ENCODE measurements at places on chromosomes 5 and 9.

DNA sequence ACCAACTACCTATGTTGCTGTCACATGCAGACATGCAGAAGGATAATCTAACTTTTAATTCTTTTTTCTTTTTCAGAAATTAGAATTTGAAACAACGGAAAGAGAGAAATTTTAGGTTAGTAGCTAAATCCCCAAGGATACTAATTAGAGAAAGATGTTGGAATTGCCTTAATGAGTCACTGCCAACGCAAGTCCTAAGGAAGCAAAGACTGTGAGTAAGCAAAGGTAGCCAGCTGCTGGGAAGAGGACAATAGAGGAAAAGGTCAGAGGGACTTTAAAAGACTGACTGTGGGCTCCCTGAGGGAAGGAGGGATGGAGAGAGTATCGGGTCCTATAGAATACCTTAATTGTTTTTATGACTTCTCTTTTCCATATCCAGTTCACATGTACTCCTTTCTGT, 461.9 kb upstream of the PAPPA start:
- no peak for DNase-seq

DNA sequence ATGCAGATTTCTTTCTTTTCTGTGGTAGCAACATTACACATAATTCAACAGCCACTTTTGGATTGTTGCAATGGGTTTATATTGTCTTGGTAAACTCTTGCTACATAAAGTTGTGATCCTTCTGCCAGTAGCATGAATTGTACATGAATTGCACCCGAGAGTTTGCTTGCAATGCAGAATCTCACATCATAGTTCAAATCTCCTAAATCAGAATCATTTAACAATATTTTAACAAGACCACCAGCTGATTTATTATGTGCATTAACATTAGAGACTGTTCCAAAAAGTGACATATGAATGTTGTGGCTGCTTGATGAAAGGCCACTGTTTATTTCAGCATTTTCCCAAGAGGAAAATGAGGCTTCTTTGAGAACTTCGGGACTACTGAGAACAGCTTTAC, 1491.8 kb upstream of the NUDT12 start:
- no peak for DNase-seq

DNA sequence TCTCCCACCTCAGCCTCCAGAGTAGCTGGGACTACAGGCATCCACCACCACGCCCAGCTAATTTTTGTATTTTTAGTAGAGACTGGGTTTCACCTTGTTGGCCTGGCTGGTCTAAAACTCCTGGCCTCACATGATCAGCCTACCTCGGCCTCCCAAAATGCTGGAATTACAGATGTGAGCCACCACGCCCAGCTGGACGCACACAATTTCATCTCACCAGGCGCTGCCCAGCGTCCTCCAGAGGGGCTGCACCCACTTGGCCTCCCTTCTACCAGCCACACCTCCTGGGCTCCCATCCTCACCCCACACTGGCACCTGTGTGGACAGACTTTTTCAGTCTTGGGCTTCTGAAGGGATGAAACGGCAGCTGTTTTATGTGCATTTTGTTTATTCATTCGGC, 3.8 kb upstream of the EXOC3 start:
- DNase-seq = no peak

GRCh38 chr9:111356481-111357244, 26.6 kb upstream of the OR2K2 start:
- peak; percentile 3 for DNase-seq

DNA sequence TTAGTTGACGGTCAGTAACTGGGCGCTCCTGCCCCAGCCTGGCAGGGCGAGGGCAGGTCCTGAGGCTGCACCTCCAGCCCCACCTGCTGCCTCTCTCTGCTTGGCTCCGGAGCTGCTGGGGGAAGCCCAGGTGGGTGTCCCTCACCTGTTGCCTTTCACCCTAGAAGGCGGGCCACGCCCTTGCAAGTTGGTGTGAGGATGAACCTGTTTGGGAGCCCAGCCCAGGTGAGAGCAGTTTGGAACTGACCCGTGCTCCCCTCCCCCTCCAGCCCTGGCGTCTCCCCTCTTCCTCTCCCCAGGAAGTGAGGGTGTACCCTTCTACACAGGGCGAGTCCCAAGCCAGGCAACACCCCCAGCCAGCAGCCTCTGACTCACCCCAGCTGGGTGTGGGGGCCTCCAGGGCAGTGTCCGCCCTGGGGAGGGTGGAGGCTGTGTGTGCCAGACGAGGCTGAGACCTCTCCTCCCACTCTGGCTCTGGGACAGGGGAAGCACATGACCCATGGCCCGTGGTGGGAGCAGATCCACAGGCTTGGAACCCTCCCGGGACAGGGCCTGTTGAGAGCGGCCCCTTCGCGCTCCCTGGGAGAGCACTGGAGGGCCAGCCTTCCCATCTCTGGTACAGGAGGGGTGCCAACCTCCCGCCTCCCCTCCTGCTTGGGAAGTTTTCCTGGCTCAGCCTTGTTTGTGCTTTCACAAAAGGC, 10.4 kb downstream of the LRRC8A start:
- DNase-seq = no peak

DNA sequence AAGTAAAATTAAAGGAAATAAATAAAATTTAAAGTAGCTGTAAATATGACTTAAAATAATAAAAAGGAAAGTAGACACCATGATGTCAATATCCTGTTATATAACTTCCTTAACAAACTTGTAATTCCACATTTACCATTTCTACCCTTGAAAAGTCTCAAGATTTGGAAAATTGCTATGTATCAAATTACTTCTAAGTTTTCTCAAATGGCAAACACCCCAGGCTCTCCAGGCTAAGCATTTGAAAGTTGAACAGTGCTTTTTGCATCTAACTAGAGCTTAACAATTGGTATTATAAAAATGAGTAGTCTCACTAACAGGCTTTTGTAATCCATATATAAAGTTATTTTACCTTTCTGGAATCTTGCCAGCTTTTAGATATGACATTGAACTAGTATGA, 41.5 kb upstream of the MACIR start:
- DNase-seq = no peak

GRCh38 chr5:142327111-142327842, 2.5 kb upstream of the SPRY4 start:
- DNase-seq = no peak

- no peak for DNase-seq
Observed at GRCh38 chr5:74401281-74401945, 239.1 kb downstream of the ENC1 start.

- DNase-seq = no peak
Observed at GRCh38 chr5:59485107-59485506, 408.4 kb downstream of the PDE4D start.

- DNase-seq = no peak
Observed at GRCh38 chr9:132589148-132590036, 7.0 kb downstream of the BARHL1 start.

GRCh38 chr5:172634106-172634899, 6.8 kb upstream of the NEURL1B start:
- no peak for DNase-seq

GRCh38 chr9:123049589-123050222, 16.2 kb downstream of the GPR21 start:
- DNase-seq = peak; percentile 38

DNA sequence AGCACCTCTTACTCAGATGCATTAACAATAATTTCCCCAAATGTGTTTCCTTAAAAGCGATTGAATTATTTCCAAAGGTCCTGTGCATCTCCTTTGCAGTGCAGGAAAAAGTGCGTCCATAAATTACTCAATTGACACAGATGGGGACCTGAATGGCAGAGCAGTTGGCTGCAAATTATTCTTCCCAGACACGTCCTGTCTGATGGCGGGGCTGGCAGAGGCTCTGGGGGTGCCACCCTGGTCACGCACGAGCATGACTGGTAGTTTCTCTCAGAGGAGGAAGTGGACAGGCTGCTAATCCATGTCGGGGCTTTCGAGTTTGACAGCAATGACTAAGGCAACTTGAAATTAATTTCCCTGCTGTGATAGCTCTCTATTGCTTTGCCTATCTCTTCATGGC, 264.8 kb upstream of the BRINP1 start:
- no peak for DNase-seq

DNA sequence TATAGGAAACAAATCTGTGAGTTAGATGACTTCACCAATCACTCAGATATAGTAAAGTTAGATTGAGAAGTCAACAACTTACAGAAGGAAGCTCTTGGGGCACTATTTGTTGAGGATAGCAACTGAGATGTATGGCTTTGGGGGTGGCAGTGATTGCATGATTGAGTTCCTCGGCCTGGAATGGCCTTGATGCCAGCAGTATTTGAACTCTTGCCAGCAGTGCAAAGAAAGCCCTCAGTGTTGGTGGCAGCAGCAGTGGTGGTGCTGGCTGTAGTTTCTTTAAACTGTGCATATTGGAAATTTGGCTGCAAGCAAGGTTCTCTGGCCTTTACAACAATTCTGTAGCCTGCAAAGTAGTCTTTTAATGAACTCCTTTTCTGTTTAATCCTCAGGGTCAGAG, 41.4 kb upstream of the PJA2 start:
- DNase-seq = no peak

DNA sequence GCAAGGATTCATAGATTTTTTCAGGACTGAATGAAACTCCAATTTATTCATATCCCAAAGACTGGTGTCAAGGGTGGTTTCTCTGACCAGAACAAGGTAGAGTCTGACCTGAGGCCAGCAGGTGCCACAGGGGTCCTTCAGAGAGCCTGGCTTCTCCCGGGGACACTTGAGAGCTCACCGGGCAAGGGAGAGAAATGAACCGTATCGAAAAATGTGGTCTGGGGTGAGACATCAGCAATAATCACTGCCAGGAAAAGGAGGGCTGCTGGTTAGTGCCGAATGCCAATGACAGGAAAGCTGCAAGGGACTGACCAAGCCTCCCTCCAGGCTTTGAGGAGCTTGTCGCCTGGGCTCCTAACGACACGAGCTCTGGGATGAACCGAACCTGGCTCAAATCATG, 142.7 kb downstream of the TTLL11 start:
- no peak for DNase-seq

DNA sequence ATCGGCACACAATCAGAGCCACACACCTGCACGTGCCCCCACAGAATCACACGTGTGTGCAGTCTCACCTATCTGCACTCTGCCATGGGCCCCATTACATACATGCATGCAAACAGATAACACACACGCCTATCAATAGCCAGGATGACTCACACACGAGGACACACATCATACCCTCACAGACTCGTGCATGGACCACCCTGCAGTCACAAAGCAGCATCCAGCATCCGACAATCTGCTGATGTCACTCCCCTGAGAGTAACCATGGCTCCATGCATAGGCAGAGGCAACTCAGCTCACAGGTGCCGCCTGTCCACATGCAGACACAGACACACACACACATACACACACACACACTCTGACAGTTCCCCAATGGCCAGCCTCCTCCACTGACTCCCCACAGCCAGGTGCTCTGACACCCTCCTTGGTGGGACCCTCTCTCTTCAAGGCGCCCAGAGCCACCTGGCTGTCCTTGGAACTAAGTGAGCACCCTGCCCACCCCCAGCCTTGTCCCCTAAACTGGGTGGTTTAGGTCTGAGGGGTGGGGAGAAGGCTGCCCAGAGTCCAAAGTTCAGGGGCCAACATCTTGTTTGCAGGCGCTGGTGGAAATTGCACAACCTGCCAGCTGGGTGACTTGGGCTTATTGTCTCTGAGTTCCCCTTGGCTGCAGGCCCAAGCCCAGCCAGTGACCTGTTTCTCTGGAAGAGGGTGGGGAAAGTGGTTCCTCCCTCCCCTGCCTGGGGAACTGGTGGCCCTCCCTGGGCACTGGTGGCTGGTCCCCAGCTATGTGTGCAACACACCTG, 34.6 kb upstream of the NEK6 start:
- no peak for DNase-seq

GRCh38 chr5:119913425-119913824, 284.1 kb downstream of the FAM170A start:
- DNase-seq = no peak

- no peak for DNase-seq
Observed at GRCh38 chr5:72096602-72097188, 10.6 kb upstream of the MAP1B start.

- DNase-seq = peak; percentile 36
Observed at GRCh38 chr9:3508521-3509291, 17.1 kb downstream of the RFX3 start.

DNA sequence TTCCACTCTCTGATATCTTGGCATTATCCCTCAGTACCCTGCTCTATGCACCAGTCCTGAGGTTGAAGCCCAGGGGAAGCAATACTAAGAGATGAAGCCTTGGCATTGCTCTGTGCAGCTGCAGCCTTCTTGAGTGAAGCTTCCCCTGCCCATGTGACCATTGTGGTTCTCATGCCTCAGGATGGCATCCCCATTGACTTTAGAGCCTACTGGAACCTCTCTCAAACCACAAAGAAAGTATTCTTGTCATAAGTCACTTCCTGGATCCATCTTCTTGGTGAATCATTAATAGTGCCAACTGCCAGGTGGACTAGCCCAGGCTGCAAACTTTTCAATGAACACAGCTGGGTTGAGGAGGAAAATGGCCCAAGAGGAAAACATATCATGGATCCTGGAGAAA, 283.9 kb upstream of the RFX3 start:
- no peak for DNase-seq

DNA sequence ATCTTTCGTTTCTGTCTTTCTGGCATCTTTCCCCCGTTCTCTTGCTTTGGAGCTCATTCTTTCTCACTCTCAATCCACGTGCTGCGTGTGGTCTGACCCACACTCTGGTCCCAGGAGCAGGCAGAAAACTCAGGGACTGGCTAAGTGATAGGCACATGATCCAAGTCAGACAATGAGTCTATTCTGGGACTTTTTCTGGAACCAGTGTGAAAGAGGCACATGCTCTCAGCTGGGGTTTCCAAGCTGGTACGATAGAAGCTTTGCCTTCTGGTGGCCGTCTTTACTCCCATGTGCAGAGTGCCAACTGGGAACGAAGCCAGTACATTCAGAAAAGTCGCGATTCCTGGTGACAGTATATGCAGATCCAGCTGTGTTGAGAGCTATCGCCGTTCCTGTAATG, 94.4 kb downstream of the PDZD2 start:
- DNase-seq = no peak

DNA sequence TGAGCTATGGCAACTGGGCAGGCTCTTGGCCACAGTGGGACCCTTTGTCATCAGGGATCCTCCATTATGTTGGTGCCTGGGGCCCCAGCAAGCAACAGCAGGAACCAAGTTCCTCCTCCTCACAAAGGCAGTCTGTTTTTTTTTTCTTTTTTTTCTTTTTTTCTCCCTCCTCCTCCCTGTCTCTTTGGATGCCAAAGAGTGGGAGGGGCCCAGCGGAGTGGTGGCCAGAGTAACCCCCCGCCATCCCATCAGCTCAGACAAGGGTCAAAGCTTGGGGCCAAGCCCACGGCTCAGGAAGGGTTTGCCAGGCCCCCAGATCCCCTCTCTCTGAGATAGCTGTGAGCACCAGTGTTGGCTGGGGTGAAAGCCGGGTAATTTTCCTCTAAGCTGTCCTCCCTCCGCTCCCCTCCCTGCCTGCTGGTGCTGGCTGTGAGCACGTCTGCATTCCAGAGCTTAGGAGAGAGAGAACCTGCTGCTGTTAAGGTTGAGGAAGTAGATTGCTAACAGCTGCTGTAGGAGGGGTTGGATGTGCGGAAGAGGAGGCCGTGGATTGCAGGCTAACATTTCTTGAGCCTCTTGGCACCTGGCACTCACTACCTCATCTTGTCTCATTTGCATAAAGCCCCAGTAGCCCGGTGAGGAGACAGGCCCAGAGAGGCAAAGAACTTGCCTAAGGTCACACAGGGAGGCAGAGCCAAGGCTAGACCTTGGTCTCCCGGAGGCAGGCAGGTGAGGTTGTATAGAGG, 21.2 kb downstream of the GSN start:
- DNase-seq = peak; percentile 48

Data from DMS 273 treated with DMSO at 0.1 percent for 48 hours (cell line).